ENCODE measurements at places on chromosomes 3 and 15.

DNA sequence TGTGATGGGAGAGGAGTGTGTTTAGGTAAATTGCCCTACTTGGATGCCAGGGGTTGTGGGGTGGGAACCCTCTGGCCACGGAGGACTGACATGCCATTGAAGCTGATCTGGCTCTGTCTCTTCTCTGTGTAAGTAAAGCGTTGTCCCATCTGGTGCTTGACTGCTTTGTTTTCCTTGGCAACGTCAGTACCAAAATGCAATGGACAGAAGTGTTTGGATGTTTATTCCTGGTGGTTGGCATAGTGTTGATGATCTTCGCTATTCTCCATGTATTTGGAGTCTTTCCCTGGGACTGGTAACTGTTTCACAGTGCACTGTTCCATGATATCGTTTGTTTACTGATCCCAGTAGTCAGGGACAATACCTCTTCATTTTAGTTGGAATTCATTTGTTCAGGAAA is 130.5 kb upstream of the MCTP2 start:
- DNase-seq: no peak

GRCh38 chr15:88649286-88649733 is 10.5 kb downstream of the ISG20 start:
- peak; percentile 87 for DNase-seq

- no peak for DNase-seq
Measured at GRCh38 chr15:57881361-57881760, 174.8 kb downstream of the POLR2M start.

DNA sequence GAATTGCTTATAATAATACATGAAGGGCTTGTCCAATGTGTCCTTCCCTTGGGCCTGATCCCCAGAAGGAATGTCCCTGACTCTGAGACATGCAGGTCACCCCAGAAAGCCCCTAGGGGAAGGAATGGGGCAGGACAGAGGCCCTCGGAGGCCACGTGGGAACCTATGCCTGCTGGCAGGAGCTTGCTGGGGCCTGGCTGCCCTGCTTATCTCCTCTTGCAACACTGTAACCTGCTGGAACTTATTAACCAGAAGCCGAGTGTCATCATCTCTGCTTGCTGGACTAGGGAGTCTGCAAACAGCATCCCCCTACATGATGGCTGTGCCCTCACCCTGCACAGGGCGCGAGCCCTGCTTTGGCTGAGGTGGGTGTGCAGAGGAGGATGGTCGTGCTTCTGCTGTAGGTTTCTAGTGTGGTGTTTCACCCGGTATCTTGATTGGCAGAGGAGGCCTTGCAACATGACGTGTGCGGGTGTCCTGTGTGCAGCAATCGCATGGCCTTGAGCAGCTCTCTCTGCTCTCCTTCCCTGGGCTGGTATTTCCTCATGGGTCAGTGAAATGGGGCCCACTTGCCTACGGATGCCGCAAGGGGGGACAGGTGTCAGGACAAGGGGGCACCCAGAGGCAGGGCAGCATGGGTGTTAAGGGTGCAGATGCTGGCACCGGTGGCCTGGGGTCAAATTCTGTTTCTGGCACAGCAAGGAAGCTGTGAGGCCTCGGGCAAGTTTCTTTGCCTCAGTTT is 5.0 kb downstream of the CHST13 start:
- DNase-seq: no peak

DNA sequence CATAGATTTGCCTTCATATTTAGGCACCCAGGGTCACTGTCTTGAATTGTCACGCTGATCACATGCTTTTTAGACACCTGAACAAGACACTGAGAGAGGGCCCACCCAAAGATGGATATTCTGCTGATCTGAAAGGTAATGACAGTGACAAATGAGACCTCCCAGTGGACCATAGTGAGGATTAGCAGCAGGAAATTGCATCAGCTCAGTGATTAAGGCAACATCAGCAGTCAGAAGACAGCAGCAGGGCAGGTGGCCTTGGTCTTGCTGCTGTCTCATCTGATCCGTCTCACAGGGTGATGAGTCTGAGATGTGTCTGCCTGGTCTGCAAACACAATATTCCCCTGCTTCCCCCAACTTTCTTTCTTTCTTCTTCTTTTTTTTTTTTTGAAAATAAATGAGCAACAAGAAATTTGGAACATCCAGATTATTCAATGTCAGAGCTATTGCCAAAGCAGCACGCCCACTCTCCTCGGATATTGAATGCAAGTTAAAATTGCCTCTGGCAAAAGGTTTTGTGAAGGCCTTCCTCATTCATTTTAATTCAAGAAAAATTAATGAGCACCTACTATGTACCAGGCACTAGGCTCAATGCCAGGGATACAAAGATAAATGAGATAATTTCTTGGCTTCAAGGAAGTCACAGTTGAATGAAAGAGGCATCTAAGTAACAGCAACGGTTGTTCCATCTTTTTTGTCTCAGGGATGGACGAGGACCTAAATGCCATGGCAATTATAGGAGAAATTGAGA is 14.1 kb downstream of the OTOL1 start:
- DNase-seq: no peak

DNA sequence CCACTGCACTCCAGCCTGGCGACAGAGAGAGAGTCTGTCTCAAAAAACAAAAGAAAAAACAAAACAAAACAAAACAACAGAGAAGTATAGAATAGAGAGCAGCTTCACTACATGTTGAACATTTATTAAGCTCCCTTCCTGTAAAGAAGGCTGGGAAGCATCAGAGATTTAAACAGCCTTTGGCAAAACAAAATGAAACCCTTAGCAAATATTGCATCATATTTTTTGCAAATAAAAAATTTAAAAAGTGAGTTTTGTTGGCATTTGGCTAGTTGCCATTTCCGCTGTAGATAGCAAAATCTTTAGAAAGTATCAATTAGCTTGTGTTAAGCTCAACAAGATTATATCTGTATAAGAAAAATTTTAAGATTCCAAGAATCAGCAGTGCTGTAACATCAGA is 151.2 kb downstream of the SERPINI1 start:
- DNase-seq: no peak

DNA sequence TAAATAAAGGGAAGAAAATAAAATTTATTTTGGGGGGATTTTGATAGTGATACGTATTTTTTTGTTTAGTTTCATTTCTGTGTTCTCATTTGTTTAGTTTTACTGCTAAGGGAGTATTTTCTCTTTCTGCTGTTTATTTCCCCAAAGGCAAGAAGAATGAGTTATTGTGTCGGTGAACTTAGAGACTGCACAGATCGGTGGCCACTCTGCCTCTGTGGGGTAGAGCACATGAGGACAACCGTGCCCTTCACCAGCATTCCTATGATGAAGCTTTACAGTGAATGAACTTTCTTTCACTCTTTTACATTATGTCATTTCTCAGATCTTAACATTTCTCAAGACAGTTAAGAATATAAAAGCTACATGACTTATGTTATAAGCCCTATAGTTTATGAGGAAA is 214.4 kb downstream of the OCA2 start:
- DNase-seq: no peak

Measured in stimulated activated CD8-positive, alpha-beta memory T cell treated with anti-CD3 and anti-CD28 coated beads, Interleukin-4, amount 100 ng/mL, for 48 hours (primary cell).